Umbilical cord (tissue), 2 donors: ENCODE measurements at places on chromosomes 2 and 18.

- DNase-seq: no peak
These were observed 267.3 kb downstream of the MTX2 start for GRCh38 chr2:176536439-176537133.

- no peak for DNase-seq
These were observed 277.4 kb downstream of the SETBP1 start for GRCh38 chr18:44958040-44958439.

DNA sequence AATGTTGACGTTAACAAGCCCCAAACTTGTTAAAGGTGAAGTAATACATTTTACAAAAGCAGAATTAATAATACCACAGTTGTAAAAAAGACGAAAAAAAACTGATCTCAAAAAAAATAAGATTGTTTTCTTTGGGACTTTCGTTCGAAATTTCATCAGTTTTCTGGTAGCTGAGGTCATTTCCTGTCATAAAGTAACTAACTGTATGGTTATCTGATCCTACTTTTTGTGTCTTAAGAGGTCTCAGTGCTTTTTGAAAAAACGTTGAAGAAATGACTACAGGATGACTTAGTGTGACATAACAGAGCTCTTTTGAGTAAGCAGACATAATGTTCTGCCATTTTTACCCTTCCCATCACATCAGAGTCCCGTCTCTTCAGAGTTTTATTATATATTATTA lies 79.3 kb downstream of the BIRC6 start:
- no peak for DNase-seq

DNA sequence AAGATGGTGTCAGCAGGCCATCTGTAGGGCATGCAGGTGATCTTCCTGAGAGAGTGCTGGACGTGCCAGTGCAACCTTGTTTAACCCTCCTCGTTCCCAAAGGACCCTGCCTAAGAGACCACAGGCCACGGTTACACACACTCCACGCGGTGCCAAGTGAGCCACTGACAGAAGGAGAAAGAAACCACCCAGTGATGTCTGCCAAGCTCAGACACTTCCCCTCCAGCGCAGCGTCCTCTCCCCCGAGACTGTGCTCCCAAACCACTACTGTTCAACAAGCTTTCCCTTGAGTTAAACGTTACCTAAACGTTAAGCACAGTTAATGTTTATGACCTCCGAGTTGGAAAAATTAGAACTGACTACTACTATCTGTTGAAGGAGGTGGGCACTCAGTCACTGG lies 119.1 kb upstream of the NCK2 start:
- DNase-seq: no peak

GRCh38 chr2:102262216-102263129 lies 48.9 kb upstream of the IL1RL1 start:
- peak; percentile 15 for DNase-seq

DNA sequence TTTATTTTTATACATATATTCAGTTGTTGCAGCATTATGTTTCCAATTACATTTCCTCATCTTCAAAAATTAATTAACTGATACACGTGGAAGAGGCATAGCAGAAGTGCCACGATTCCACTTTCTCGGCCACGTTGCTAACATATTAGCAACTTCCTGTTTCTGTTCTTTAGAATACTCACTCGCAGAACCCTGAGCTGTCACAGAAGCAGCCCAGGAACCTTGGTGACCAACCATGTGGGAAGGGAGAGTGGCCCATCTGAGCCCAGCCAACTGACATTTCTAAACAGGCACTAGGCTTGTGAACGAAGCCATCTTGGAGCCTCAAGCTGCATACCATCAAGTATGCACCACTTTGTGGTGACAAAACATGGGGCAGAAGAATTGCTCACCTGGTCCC lies 350.1 kb downstream of the CBLN2 start:
- no peak for DNase-seq

GRCh38 chr2:224242561-224242960 lies 159.3 kb downstream of the FAM124B start:
- no peak for DNase-seq

- no peak for DNase-seq
These were observed 265.1 kb downstream of the NCKAP5 start for GRCh38 chr2:133303150-133303549.

- DNase-seq: no peak
These were observed 56.4 kb upstream of the ODC1 start for GRCh38 chr2:10504370-10504993.

- DNase-seq: no peak
These were observed 22.8 kb downstream of the HPCAL1 start for GRCh38 chr2:10325278-10326145.

DNA sequence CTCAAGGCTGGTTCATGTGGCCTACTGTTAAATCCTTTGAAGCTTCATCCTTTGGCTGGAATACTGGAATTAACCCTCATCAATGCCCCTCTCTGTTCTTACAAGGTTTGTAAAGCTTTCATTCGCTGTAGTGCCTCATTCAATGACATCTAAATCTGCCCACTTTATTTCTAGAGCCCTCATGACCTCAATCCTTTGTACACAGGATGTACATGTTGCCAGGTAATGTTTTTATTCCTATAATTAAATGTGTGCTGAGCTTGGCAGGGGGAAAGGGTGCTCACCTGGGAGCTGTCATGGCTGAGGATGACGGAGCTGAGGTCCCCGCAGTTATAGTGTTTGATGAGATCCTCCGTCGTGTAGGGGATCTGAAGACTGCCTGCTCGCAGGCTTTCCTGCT lies 39.3 kb downstream of the TRABD2A start:
- no peak for DNase-seq

- DNase-seq: no peak
These were observed 16.3 kb downstream of the TMEM17 start for GRCh38 chr2:62489702-62490101.

DNA sequence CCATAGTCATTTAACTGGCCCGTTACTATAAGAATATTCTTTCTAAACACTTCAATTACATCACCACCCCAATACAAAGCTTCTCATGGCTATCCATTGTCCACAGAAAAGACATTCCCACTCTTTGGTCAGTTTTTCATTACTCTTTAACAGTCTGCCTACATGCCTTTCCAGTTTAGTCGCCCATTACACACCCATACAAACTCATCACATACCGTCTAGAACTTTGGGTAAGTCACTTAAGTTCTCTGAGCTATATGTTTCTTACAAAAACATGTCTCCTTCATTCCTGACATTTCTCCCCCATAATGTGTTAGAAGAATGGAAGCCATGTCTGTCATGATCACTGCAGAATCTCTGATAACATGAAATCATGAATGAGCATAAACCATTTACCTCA lies 108.2 kb upstream of the STK17B start:
- DNase-seq: no peak

GRCh38 chr2:218873359-218874194 lies 7.1 kb upstream of the WNT10A start:
- DNase-seq: no peak

DNA sequence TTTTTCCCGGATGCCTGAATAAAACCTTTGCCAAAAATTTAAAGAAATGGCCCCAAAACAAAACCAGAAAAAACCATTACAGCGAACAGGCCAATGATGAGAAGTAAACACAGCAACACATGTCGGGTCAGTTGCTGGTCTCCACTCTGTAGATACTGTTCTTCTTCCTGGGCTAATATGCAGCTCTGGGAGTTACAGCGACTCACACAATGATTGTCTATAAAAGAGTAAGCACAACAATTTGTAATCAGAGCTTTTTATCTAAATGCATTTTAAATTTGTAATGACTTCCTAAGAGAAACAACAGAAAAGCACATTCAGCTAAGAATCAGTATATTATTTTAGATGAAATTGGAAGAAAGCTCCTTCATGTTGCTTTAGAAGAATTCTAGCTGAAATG lies 40.3 kb downstream of the GPR155 start:
- no peak for DNase-seq

DNA sequence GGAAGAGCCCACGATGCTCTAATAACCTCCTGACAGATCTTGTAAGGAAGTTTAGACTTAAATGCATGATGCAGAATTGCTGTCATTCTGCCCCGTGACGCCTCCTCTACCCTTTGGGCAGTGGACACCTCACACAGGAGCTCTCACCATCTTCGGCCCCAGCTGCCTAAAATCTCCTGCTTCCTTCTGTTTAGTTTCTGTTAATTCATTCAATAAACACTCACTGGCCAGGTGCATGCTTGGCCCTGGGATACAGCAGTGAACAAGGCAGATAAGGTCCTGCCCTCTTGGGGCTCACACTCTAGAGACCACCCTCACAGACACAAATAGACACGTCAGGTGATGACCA lies 81.1 kb downstream of the SEPTIN10 start:
- DNase-seq: no peak

GRCh38 chr2:232623768-232624765 lies 9.3 kb upstream of the EFHD1 start:
- DNase-seq: no peak

DNA sequence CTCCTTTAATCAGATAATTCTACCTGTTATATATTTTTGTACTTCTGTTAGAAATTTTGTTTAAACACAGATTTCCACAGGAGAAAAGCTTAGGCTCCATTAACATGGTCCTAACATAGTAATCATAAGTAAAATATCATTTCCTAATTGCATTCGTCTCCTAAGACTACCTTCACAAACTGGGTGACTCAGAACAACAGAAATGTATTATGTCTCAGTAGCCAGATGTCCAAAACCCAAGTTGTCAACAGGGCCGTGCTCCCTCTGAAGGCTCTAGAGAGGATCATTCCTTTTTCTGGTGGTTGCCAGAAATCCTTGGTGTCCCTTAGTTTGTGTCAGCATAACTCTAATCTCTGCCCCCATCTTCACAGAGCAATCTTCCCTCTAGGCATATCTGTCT lies 5.4 kb downstream of the FBXO15 start:
- no peak for DNase-seq
